ENCODE measurements at places on chromosomes 13 and 19.
A peak's percentile ranks its signal among the peaks of the same experiment; 100 is the strongest.

DNA sequence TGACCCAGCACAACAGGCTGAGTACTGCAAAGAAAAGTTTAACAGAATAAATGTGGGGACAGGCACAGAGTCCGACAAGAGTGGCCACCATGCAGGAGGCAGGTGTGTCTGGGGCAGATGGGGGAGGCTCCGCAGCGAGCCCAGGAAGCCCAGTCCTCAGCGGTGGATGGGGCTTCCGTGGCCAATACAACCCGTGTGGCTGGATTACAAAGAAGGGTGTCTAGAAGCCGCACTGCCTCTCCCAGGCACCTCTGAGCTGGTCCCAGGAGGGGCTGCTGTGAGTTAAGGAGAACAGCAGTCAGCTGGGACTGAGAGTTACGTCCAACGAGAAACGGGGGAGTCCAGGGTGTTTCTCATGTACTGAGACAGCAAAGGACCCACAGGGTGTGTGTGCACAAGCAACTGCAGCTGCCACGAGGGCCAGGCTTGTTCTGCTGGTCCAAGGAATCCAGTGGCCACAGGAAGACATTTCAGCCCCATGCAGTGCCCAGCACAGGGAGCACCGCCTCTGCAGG is 70.2 kb downstream of the SPACA7 start:
- no peak for DNase-seq

DNA sequence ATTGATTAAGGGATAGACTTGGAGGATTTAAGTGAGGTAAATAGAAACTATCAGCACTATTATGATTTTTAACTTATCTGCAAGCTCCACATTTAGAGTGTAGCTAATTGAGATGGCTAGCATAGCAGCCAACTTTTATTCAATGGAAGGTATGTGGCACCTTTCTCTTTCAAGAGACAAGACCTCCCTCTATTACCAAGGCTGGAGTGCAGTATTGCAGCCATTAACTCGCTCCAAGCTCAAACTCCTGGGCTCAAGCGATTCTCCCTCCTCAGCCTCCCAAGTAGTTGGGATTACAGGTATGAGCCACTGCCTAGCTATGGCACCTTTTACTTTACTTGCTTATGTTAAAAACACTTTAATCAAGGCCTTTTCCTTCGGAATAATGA is 8.2 kb downstream of the TPT1 start:
- DNase-seq = no peak

DNA sequence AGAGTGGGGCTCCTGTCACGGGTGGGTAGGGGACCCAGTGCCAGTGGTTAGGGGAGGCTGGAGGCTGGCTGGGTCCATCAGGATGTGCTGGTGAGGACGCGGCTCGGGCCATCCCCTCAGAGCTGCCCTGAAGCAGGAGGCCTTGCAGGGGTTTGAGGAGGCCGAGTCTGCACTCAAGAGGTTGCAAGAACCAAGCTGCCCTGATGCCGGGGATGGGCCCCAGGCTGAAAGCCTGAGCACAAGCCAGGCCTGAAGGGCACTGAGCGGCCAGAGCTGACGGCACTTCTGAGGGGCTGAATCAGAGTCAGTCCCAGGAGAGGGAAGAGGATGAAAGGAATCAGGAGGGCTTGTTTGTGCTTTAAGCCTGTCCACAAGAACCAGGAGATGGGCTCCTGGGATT is 92.9 kb downstream of the RGCC start:
- no peak for DNase-seq

DNA sequence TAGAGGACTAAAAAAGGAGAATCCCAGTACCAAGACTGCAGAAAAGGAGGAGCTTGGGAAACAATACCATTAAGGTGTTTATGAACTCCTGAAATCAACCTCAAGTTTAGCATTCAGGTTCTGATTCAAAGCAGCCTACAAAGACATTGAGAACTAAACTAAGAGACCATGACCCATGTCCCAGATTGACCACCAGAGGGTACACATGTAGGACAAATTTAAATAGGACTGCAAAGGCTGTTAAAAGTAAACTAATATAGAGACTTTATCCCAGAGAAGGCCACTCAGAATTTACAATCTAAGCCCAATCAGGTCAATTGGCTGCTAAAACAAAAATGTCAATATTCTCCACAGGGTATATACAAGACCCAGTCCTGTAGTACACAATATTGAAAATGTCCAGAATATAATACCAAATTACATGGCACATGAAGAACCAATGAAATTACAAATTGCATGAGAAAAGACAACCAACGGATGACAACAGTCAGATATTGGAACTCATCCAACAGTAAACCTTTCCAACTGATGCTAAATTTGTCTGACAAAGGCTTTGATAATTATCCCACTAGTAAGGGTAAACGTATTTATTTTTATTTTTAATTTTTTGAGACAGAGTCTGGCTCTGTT is 682.4 kb downstream of the UQCRFS1 start:
- no peak for DNase-seq

DNA sequence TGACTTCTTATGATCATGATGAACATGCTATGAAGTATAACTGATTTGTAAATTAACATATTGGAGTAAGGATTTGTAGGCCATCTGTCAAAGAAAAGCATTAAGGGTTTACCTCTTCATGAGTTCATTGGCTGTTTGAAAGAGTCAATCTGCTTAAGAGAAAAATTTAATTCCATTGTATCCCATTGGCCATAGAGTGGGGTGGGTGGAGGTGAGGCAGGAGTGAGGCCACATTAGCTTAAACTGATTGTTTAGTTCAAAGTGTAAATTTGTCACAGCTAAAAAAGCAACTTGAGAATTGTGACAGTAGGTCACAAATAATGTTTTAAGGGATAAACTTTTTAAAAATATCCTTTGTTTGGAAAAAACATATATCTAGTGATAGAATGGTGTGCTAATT is 11.4 kb downstream of the GPR180 start:
- DNase-seq = no peak

- no peak for DNase-seq
Measured at GRCh38 chr19:15290166-15290565, 42.2 kb downstream of the BRD4 start.

GRCh38 chr19:39399668-39400050 is 7.0 kb upstream of the ZFP36 start:
- DNase-seq = no peak

GRCh38 chr13:62643007-62643483 is 1227.4 kb upstream of the PCDH20 start:
- peak; percentile 4 for DNase-seq

DNA sequence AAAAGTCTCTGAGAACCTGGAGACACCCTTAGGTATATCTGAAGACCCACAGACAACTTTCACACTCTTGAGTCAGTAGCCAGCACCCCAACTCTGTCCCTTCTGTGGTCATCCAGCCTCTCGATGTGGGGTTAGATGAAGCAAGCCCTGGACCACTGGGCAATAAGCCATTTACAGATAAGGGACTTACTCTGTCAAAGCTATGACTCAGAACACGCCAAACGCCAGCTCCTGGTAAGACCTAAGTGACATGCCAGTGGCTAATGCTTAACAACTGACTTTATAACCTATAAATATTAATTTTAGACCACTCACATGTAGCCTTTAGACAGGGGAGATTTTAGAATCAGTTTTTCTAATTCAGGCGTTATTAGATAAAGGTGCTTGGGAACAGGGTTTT is 85.7 kb downstream of the SHISA2 start:
- no peak for DNase-seq

- DNase-seq = no peak
Measured at GRCh38 chr19:8690753-8691539, 7.6 kb downstream of the ACTL9 start.

GRCh38 chr19:9622531-9622930 is 1.5 kb upstream of the ZNF561 start:
- DNase-seq = no peak

DNA sequence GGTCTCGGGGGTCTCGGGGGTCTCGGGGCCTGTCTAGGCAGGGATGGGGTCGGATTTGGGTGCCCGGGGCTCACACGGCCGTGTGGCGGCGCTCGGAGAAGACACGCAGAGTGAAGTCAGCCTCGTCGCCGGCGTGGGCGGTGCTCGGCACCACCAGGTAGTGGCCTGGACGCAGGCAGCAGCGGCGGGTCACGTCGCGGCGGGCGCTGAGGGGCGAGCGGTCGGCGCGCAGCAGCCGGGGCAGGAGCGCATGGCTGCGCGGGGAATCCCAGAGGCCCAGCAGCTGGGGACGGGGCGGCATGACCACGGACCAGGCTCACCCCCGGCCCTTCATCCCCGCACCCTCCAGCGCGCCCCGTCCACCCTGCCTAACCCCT is 8.2 kb downstream of the CAPN12 start:
- DNase-seq = peak; percentile 79

DNA sequence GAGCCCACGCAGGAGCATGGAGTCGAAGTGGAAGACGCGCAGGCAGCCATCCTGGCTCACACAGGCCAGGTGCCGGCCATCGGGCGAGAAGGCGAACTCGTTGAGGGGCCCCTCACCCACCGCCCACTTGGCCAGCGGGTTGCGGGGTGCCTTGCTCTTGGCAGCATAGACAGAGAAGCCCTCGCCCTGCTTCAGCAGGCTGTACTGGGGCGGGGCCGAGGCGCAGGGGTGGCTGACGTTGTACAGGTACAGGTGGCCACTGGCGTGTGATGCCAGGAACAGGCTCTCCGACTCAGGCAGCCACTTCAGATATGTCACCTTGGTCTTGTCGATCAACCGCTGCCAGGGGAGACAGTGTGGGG is 4.2 kb upstream of the DMPK start:
- no peak for DNase-seq

DNA sequence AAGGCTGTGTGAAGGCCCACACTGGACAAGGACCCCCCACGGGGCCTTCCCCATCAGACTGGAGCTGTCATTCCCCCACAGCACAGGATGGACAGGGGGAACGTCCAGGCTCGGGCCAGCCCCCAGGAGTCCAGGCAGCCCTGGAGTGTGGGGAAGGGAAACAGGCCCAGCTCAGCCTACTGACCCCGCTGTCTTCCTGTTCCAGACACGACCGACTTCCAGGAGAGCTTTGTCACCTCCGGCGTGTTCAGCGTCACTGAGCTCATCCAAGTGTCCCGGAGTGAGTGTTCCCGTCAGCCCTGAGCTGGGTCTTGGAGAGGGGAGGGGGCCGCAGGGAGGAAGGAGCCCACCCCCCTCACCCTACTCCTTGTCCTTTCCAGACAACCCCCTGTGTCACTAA is 47.0 kb downstream of the SMIM24 start:
- DNase-seq = no peak

- DNase-seq = peak; percentile 27
Measured at GRCh38 chr13:94710881-94711560, 1.3 kb downstream of the SOX21 start.

DNA sequence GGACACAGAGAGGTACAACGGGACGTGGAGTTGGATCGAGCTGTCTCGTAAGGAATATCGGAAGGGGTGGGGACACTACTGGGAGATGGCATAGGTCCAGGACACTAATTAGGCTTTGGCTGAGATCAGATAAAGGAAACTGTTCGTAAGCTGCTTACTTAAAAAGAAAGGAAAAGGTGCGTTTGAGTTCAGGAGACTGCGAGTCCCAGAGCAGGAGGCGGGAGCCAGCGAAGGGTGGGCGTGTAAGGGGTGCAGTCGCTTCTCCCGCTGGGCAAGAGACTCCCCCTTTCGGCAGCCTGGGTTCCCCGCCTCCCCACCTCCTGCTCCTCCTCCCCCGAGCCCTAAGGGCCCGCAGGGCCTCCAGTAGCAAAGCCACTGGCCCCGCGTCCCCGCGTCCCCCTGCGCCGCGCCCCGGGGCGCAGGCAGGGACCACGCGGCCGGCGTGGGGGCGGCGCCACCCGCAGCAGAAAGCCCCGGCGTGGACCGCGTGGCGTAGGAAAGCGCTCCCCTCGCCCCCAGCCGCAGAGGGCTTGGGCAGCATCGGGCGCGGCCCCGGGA is 547 bp downstream of the ABCC4 start:
- DNase-seq = peak; percentile 65

GRCh38 chr19:4007836-4008539 is 452 bp downstream of the PIAS4 start:
- peak; percentile 59 for DNase-seq

DNA sequence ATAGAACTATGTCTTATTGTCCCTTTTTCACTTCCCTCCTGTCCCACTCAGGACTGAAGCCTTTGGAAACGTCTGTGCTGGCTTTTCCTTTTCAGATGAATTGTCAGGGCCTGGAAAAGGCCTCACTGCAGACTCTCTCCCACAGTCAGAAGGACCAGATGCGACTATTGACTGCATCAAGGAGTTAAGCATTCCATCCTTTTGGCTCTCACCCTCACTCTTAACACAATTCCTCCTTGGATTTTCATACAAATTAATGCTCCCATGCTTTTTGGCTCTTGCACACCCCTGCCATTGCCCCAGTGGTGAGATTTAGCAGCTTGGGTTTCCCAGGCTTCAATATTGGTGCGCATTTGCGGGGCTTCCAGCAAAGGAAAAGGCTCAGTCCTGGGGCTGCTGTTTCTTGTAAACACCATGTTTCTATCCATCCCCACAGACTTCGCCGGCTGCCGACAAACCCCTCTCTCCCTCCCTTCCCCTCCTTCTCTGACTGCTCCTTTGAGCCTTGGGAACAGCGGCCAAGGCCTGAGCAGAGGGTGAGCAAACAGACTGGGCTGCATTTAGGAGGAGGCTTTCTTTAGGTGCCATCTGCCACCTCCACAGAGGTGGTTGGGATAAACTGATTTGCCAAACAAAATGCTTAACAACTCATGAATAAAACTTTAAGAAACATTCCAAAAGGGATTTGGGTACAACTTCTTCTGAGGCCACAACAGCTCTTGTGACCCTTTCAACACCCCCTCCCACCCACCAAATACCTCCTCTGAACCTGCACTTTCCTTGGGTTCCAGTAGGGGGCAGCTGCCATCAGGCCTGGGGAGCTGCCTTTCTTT is 48.6 kb upstream of the PCDH8 start:
- DNase-seq = peak; percentile 3

- DNase-seq = no peak
Measured at GRCh38 chr19:40493778-40494177, 27.0 kb downstream of the SPTBN4 start.

- no peak for DNase-seq
Measured at GRCh38 chr13:46137627-46138317, 32.9 kb upstream of the CPB2 start.

GRCh38 chr19:13521066-13521465 is 14.8 kb upstream of the CACNA1A start:
- DNase-seq = peak; percentile 5

DNA sequence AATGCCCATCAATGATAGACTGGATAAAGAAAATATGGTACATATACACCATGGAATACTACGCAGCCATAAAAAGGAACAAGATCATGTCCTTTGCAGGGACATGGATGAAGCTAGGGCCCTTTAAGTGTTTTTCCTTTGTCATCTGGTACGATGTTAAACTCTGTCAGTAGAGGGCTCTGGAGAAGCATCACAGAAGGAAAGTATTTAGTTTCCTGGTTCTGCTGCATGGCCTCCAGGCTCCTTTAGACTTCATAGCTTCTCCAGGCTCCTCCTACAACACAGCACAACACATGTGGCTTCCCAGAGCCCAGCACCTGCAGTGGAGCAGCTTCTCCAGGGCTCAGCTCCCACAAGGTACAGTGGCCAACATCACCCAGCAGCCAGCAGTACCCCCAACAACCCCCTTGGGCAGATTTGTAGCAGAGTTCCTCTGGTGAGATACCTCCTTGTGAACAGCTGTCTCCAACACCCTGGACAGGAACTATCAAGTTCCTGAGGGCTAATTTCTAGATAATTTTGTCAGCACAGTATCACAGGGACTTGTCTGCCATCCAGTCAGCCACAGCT is 63.4 kb downstream of the KCTD12 start:
- peak; percentile 74 for DNase-seq
